ENCODE measurements at places on chromosomes 3 and 15.

- DNase-seq = no peak
Observed at GRCh38 chr15:35936284-35936683, 390.3 kb upstream of the DPH6 start.

- DNase-seq = no peak
Observed at GRCh38 chr15:78345396-78346125, 5.4 kb downstream of the CRABP1 start.

DNA sequence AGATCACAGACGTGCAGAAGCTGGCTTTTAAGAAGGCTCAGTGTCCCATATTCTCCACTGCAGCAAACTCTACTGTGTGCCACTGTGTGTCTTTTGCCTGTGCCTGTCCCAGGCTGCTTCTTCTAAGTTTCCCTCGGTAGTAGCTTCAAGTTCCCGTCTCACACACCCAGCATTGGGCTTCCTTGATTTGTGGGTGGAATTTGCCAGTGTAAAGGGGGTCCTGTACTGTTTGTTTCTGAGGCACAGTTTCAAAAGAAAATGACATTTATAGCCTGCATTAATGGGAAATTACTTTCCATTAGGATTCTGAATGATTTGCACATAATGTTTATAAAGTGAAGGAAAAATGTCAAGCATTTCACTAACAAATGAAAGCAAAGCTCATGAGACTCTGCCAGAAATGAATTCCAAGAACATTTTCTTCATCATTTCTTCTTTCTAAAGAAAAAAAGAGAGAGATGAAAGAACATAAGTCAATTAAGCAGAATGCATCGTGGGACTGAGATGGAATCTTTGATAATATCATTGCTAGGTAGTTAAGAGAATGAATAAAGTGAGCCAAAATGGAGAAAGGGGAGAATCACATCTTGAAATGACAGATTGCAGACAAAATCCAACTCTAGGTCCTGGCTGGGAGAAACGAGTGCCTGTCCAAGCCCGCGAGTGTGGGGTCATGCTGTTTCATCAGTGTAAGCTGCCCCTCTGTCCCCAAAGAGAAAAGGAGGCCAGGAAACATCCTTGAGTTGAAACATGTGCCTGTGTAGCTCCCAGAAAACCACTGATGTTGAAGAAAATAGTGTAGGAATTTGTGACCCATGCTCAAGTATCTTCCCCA, 48.6 kb upstream of the ADAMTSL3 start:
- DNase-seq = no peak

DNA sequence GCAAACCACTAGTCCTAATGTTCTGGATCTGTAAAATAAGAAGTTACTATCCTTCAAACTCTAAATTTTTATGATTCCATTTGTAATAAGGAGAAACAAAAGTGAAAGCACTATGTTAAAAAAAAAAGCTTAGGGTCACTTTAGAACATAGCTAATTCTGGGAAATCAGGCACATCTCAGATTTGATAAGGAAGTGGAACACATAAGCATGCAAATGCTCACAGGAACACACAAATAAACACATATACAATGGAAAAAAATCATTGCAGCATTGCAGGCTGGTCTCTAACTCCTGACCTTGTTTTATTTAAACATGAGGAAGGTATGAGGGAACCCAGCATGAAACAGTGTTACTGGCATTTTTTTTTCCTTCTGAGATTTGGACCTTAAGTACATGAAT, 63.2 kb upstream of the TNFSF10 start:
- no peak for DNase-seq

- DNase-seq = no peak
Observed at GRCh38 chr15:95930659-95931375, 399.7 kb upstream of the NR2F2 start.

Measured in stimulated activated CD4-positive, alpha-beta T cell treated with anti-CD3 and anti-CD28 coated beads, Interleukin-15, amount 100 ng/mL, for 24 hours (primary cell).